Type B pancreatic cell (in vitro differentiated cells): ENCODE measurements at places on chromosomes 2 and 18. TPM values are rescaled to one million over a fixed set of nuclear protein-coding genes. Genes with fewer than 3 reads are reported as not detected.

The AQP12B gene
- 0.10 and 0.43 TPM in 2 replicates for total RNA-seq

The TSPYL6 gene
- not detected in 2 replicates for total RNA-seq

The ALLC gene
- not detected in 2 replicates for total RNA-seq

The AMER3 gene
- total RNA-seq: 3.9 and 10.9 TPM in 2 replicates

The ANKRD62 gene
- total RNA-seq: not detected in 2 replicates

The CPS1 gene
- total RNA-seq: 26.8 and 33.2 TPM in 2 replicates

The UPP2 gene
- not detected in 2 replicates for total RNA-seq

The VRK2 gene
- total RNA-seq: 17.7 and 22.4 TPM in 2 replicates

The CDKL4 gene
- total RNA-seq: 0.57 and 1.8 TPM in 2 replicates

The GPR17 gene
- total RNA-seq: 0.19 TPM in 1 of 2 replicates, not detected in the other

The FBLN7 gene
- 4.2 and 9.5 TPM in 2 replicates for total RNA-seq

The IL18RAP gene
- 1.2 and 2.5 TPM in 2 replicates for total RNA-seq

The SCYGR4 gene
- not detected in 2 replicates for total RNA-seq

The CCDC102B gene
- total RNA-seq: 1.0 and 3.4 TPM in 2 replicates

The CCDC141 gene
- total RNA-seq: 4.0 and 4.4 TPM in 2 replicates

The ERMN gene
- total RNA-seq: 1.2 and 1.6 TPM in 2 replicates

The SCYGR3 gene
- not detected in 2 replicates for total RNA-seq

The TUBB8B gene
- total RNA-seq: 0.36 TPM in 1 of 2 replicates, not detected in the other

The EFHD1 gene
- total RNA-seq: 2.5 and 6.0 TPM in 2 replicates

The ELOA2 gene
- total RNA-seq: not detected in 2 replicates

The IL1R1 gene
- total RNA-seq: 15.8 and 31.7 TPM in 2 replicates

The IGFBP5 gene
- total RNA-seq: 51.0 and 245 TPM in 2 replicates

The CAPN13 gene
- 3.3 and 4.9 TPM in 2 replicates for total RNA-seq

The MALL gene
- total RNA-seq: 82.7 and 187 TPM in 2 replicates

The COL5A2 gene
- 38.5 and 137 TPM in 2 replicates for total RNA-seq

The MC4R gene
- total RNA-seq: 1.3 TPM in 1 of 2 replicates, not detected in the other

The CDH7 gene
- total RNA-seq: 1.7 and 5.5 TPM in 2 replicates

The SP110 gene
- 8.6 and 15.4 TPM in 2 replicates for total RNA-seq
